ENCODE measurements at places on chromosomes 5 and 9. TPM values are rescaled to one million over a fixed set of nuclear protein-coding genes. Genes with fewer than 3 reads are reported as not detected.

Gene PLAC8L1
- 2.2 TPM for total RNA-seq

Gene GFPT2
- total RNA-seq, result 11.6 TPM

Gene WDR38
- total RNA-seq, result not detected

Gene MAST4
- 11.5 TPM for total RNA-seq

Gene CARTPT
- not detected for total RNA-seq

Gene HACD4
- total RNA-seq, result 0.10 TPM

Gene SV2C
- 17.8 TPM for total RNA-seq

Gene EQTN
- total RNA-seq, result not detected

Gene P4HA2
- 26.6 TPM for total RNA-seq

Gene RHOBTB3
- 39.0 TPM for total RNA-seq

Gene SPINK4
- total RNA-seq, result not detected

Gene PRUNE2
- 63.8 TPM for total RNA-seq

Gene PCA3
- not detected for total RNA-seq

Gene GPR150
- not detected for total RNA-seq

Gene MSANTD3
- total RNA-seq, result 49.3 TPM

Gene CENPK
- 11.9 TPM for total RNA-seq

Gene FGF18
- 26.3 TPM for total RNA-seq

Gene TAS2R1
- total RNA-seq, result not detected

Gene SPATA31D4
- not detected for total RNA-seq

Gene ARID3C
- total RNA-seq, result not detected

Gene SMIM33
- total RNA-seq, result not detected

Gene BTNL3
- not detected for total RNA-seq

Gene PCDHGA8
- 7.2 TPM for total RNA-seq

Gene PCDHAC2
- 6.0 TPM for total RNA-seq

Gene INIP
- 17.6 TPM for total RNA-seq

Gene GRXCR2
- not detected for total RNA-seq

Gene TAF11L10
- total RNA-seq, result 0.83 TPM

Gene CDH10
- 3.0 TPM for total RNA-seq

Data from glutamatergic neuron (in vitro differentiated cells).